Colonic mucosa (tissue), 4 donors: ENCODE measurements at places on chromosomes 6 and 20. TPM values are rescaled to one million over a fixed set of nuclear protein-coding genes. Genes with fewer than 3 reads are reported as not detected.

GRCh38 chr6:84344005-84344404 lies 116.6 kb upstream of the CEP162 start:
- H3K36me3 ChIP-seq, result no peaks in the 10 kb centered on the region
- H3K27ac ChIP-seq, result no peak overlapping the region
- H3K4me3 ChIP-seq, result no peak overlapping the region

GRCh38 chr6:64270083-64270482 lies 634.5 kb downstream of the PHF3 start:
- H3K36me3 ChIP-seq, result no peaks in the 10 kb centered on the region
- no peak overlapping the region for H3K4me3 ChIP-seq
- H3K27ac ChIP-seq, result no peak overlapping the region
- H3K4me1 ChIP-seq, result no peaks in the 10 kb centered on the region
- H3K27me3 ChIP-seq, result no peaks in the 10 kb centered on the region
- DNase-seq, result no peak

DNA sequence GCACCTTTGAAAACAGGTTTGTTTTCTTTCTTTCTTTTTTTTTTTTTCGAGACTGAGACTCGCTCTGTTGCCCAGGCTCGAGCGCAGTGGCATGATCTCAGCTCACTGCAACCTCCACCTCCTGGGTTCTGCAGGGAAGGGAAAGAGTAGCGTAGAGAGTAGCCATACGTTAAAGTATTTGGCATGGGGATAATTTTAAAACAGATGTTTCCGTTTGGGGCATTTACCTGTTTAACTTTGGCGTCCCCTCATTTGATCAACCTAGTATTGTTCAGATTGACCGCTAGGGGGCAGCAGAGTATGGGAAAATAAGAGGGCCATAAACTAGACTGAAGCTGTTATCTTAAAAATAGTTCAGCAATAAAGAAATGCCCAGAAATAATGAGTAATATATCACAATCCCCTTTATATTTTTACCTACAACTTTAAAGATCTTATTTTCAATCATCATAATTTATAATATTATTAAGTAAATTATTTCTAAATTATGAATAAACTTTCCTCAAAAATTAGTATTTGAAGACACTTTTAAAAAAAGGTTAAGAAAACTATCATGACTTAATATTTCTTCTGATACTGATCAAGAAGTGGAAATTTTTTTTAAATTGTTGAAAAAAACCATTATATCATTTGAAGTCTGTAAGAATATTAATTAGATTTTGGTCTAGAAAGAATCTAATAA lies 7.6 kb upstream of the TAAR9 start:
- H3K27me3 ChIP-seq, result no peaks in the 10 kb centered on the region
- H3K27ac ChIP-seq, result no peak overlapping the region

DNA sequence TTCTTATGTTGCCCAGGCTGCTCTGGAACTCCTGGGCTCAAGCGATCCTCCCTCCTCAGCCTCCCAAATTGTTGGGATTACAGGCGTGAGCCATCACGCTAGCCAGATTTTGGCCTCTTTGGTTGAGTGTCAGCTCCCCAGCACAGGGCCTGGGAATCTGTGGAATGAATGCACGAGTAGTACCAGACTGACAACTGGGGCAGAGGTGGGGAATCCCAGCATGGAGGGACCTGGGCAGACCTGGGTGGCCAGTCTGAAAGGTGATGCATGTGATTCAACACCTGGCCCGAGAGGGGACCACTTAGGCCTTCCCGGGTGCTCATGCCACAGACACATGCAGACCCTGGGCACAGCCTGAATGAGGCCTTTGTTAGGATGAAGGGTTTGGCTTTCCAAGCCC lies 19.0 kb upstream of the TFAP2C start:
- no peaks in the 10 kb centered on the region for H3K27me3 ChIP-seq
- H3K36me3 ChIP-seq, result no peaks in the 10 kb centered on the region
- no peak overlapping the region for H3K27ac ChIP-seq
- no peak overlapping the region for H3K4me3 ChIP-seq
- no peaks in the 10 kb centered on the region for H3K4me1 ChIP-seq

- no peak overlapping the region for H3K4me3 ChIP-seq
- H3K27me3 ChIP-seq, result no peaks in the 10 kb centered on the region
- H3K4me1 ChIP-seq, result no peaks in the 10 kb centered on the region
- no peaks in the 10 kb centered on the region for H3K36me3 ChIP-seq
- H3K27ac ChIP-seq, result no peak overlapping the region
- no peak for DNase-seq
Measured at GRCh38 chr20:39630215-39630908, 668.2 kb downstream of the DHX35 start.

DNA sequence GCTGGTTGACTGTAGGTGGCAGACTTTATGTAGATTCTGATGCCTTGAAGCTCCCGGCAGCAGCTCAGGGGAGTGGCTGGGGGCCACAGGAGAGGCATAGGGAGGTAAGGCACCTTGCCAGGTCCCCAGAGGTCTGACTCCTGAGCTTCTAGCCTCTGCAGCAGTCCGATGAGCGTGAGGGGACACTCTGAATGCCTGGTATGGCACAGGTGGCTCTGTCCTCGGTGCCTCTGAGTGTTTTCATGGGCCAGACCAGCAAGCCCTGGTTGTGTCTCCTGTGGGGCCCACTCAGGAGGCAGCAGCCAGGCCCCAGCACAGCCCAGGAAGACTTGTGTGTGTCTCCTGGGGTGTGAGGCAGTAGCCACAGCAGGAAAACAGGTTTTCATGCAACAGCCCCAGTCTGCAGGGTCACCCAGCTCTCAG lies 39.7 kb upstream of the IRF4 start:
- no peaks in the 10 kb centered on the region for H3K27me3 ChIP-seq
- no peak overlapping the region for H3K4me3 ChIP-seq
- no peak for DNase-seq
- no peaks in the 10 kb centered on the region for H3K4me1 ChIP-seq

GRCh38 chr20:59948828-59949720 lies 8.9 kb downstream of the FAM217B start:
- no peak overlapping the region for H3K4me3 ChIP-seq
- no peaks in the 10 kb centered on the region for H3K36me3 ChIP-seq
- H3K4me1 ChIP-seq, result no peaks in the 10 kb centered on the region

- H3K4me3 ChIP-seq, result no peak overlapping the region
- H3K27ac ChIP-seq, result no peak overlapping the region
- no peak for DNase-seq
- H3K36me3 ChIP-seq, result no peaks in the 10 kb centered on the region
Measured at GRCh38 chr20:35342154-35342769, 50.0 kb upstream of the FAM83C start.

DNA sequence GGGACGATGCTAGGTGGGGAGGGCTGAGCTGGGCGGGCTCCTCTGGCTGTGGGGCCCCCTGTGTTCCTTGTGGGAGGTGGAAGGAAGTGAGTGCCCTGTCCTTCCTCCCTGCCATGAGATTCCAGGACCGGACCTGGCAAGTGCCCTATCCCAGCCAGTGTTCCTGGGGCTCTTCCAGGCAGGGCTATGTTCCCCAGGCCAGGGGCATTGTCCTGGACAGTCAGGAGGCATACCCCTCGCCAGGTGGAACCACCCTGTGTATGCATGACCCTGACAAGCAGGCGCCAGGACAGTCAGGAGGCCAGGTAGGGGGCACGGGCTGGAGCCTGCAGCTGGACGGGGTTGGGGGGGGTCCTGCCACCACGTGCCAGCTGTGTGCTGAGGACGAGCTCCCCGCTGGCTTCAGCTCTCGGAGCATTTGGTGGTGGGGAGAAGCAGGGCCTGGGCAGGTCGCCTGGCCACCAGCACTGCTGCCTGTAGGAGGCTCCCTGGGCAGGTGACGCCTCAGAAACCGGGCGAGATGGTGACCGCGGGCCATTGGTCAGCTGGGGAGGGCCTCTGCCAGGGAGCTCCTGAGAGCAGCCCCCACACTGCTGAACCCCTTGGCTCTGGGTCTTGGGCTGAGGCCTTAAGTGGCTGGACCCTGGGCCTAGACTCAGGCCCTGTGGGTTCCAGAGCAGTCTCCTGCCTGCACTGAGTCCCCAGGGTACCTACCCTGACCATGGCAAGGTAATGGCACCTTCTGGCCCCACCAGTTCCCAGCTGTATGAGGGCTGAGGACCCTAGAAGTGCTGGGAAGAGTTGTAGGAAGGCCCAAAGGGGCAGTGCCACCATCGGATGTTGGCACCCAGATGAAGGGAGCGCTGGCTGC lies 694 bp downstream of the SLC17A9 start:
- H3K27ac ChIP-seq, result peak overlapping the region; percentile 87
- peak; percentile 38 for DNase-seq
- no peaks in the 10 kb centered on the region for H3K36me3 ChIP-seq
- H3K27me3 ChIP-seq, result no peaks in the 10 kb centered on the region
- peaks cover 23% of the 10 kb centered on the region for H3K4me1 ChIP-seq
- peak overlapping the region; percentile 35 for H3K4me3 ChIP-seq

- DNase-seq, result no peak
- no peak overlapping the region for H3K4me3 ChIP-seq
- no peaks in the 10 kb centered on the region for H3K36me3 ChIP-seq
- no peaks in the 10 kb centered on the region for H3K4me1 ChIP-seq
Measured at GRCh38 chr20:11445161-11445560, 472.5 kb upstream of the BTBD3 start.

DNA sequence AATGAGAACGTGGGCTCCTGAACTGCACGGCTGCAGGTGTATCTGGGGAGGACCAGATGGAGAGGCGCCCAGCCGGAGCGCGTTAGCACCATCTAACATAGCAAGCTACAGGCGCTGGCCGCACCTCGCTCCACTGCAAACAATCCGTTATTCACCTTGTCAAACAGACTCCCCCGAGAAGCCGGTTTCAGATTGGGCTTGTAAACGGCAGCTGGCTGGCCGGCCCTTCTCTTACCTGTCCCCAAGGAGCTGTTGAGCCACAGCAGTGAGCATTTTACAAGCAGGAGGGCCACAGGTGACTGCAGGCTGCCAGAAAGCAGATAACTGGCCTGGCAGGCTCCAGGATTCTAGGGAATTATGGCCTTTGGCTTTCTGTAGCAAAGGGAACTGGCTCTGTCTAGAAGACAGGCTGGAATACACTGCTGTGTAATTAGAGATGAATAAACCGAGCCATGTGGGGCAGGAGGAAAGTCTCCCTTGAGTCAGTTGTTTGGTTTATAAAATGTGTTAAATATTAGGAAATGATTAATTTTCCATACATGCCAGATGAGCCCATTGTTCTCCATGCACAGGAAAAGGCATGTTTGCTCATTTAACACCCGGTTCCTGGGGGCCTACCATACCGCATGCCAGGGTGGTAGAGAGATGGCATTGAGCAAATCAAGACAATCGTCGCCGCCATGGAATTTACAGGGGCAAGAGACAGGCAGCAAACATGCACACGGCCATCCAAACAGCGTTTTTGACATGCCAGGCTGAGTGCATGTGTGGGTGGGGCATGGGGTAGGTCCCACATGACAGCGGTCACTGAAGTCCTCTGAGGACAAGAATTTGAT lies 159.3 kb downstream of the NFATC2 start:
- no peak overlapping the region for H3K4me3 ChIP-seq
- no peak overlapping the region for H3K27ac ChIP-seq
- H3K27me3 ChIP-seq, result no peaks in the 10 kb centered on the region
- peak; percentile 62 for DNase-seq
- H3K4me1 ChIP-seq, result no peaks in the 10 kb centered on the region
- H3K36me3 ChIP-seq, result no peaks in the 10 kb centered on the region

DNA sequence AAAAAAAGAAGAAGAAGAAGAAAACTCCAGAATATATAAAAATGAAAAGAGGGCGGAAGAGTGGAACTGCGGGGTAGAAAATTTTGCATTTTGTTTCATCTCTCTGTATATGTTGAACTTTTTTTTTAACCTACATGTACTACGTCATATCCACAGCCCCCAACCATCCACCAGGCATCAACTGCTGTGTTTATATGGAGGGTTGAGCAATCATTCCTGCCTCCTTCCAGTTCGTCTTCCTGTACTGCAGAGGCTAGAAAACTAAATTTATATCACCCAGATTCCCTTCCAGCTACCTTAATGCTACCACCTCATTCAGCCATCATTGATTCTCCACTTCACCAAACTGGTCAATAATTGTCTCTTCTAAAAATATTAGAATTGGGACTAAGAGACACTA lies 9.5 kb upstream of the SIGLEC1 start:
- H3K36me3 ChIP-seq, result no peaks in the 10 kb centered on the region
- H3K27ac ChIP-seq, result no peak overlapping the region
- no peaks in the 10 kb centered on the region for H3K4me1 ChIP-seq
- no peaks in the 10 kb centered on the region for H3K27me3 ChIP-seq
- H3K4me3 ChIP-seq, result no peak overlapping the region

Gene HLA-DQA1
- 13.5 TPM for total RNA-seq

Gene CST2
- not detected for total RNA-seq

Gene JPH2
- total RNA-seq, result 13.8 TPM

Gene ULBP3
- total RNA-seq, result 1.9 TPM

Gene SF3B5
- total RNA-seq, result 285 TPM
